DND-41 (cell line): ENCODE measurements at places on chromosomes 6 and 20.

DNA sequence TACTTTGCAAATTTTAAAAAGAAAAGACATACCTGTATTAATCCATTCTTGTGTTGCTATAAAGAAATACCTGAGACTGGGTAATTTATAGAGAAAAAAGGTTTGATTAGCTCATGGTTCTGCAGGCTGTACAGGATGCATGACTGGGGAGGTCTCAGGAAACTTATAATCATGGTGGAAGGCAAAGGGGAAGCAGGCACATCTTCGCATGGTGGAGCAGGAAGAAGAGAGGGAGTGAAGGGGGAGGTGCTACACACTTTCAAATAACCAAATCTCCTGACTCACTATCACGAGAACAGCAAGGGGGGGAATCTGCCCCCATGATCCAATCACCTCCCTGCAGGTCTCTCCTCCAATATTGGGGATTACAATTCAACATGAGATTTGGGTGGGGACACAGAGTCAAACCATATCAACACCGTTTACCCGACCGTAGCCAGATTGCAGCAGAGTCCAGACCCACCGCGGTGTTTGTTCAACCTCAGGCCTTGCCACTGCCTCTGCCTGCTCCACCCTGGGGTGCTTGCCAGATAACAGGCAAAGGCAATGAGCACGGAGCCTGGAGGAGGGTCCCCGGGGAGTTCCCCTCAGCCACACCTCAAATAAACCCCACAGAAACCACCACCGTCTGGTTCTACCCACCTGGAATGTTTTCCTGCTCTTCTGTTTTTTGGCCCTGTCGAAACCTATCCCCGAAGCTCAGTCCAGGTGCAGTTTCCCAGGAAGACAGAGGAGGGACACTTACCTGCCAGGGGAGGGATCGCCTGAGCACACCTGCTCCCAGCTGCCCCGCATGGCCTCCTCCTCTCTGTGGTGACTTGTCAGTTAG lies 142.2 kb upstream of the AFDN start:
- no peak for DNase-seq
- no peaks in the 10 kb centered on the region for H3K4me1 ChIP-seq
- no peak overlapping the region for H3K4me3 ChIP-seq

- no peaks in the 10 kb centered on the region for H3K4me1 ChIP-seq
- peaks cover 48% of the 10 kb centered on the region for H3K36me3 ChIP-seq
- no peak overlapping the region for H3K27ac ChIP-seq
- DNase-seq = no peak
- H3K27me3 ChIP-seq = no peaks in the 10 kb centered on the region
- no peak overlapping the region for H3K4me3 ChIP-seq
Observed at GRCh38 chr6:169671563-169671962, 30.3 kb downstream of the WDR27 start.

DNA sequence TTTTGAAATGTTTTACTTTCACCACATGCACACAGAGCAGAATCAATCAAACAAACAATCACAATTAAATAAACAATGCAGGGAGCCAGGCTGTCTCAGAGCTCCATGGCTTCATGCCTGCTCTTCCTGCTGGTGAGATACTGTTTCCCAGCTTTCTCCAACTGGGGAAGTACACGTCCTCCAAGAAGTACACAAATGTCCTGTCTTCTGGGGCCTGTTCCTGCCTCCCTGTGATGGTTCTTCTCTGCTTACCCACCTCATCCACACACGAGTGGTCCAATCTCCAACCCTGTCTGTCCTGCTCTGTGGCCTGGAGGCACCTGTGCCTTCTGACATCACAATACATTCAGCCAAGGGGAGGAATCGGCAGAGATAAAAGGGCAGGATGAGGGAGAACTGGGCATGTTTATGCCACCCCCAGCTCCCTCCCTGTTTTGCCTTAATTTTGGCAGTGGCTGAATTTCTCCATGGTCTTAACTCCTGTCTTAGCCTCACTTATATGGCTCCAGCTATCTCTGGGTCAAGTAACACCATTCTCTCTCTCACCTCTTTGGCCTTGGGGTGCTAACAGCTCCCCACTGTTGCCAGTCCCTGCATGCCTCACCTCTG lies 25.3 kb upstream of the TTPAL start:
- H3K4me3 ChIP-seq = no peak overlapping the region
- H3K4me1 ChIP-seq = no peaks in the 10 kb centered on the region
- H3K36me3 ChIP-seq = no peaks in the 10 kb centered on the region
- DNase-seq = no peak

- H3K27ac ChIP-seq = no peak within 1 kb of the TSS
- H3K36me3 ChIP-seq = no peaks in the 10 kb centered on the region
- no peak for DNase-seq
- no peaks in the 10 kb centered on the region for H3K4me1 ChIP-seq
Observed at GRCh38 chr6:46734867-46735719, at the start of gene PLA2G7. PLA2G7 (minus strand) TSS chr6:46735375; CDS start chr6:46722891, 12,484 bp downstream.

DNA sequence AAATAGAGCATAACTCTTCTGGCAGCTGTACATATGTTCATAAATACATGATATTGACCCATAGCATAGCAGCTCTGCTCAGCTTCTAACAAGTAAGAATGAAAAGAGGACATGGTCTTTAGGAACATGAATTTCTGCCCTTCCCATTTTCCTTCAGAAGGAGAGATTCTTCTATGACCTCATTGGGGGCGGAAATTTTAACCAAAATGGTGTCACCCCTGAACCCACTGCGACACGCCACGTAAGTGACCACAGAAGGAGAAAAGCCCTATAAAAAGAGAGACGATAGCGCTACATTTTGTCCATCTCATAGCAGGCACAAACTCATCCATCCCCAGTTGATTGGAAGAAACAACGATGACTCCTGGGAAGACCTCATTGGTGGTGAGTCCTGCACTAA lies at the start of gene IL17A:
Gene IL17A (plus strand): TSS at position 301 of the 400 bp plus-strand sequence. CDS start 57 bp downstream, at position 358.
- no peak within 1 kb of the TSS for H3K27ac ChIP-seq
- no peaks in the 10 kb centered on the region for H3K27me3 ChIP-seq
- no peak within 1 kb of the TSS for H3K4me3 ChIP-seq
- H3K36me3 ChIP-seq = no peaks in the 10 kb centered on the region
- H3K4me1 ChIP-seq = no peaks in the 10 kb centered on the region
- no peak for DNase-seq

DNA sequence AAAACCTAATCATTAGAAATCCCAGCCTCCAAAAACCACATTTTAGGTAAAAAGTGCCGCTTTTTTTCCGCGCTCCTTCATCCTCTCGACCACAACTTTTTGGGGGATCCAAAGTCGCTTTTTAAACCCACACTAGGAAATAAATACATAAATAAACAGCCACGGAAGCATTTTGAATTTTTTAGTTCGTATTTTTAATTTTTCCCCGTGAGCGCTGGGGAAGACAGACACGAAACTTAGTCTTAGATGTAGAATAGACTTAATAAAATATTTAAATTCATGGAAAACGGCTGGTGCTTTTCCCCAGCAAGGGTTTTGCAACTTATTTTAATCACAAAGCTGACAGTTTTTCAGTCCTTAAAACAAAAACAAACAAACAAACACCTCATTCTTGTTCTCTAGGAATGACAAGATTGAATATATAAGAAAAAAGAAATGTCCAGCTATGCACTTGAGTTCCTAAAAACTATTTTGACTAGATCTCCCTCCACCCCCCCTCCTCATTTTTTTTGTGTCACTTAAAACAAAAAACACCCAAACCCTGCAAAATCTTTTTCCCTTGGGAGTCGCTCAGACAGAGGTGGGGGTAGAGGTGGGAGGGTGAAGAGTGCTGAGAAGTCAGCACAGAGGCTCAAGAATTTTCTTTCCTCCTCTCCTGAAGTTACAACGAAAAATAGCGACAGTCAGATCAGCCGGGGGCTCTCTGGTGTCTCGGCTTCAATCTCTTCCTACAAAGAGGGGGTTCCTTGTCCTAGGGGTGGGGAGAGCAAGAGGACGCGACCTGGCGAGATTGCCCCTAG lies 43.4 kb upstream of the SUPT3H start:
- H3K27ac ChIP-seq = peak overlapping the region; percentile 87
- peaks cover 45% of the 10 kb centered on the region for H3K4me1 ChIP-seq
- no peak for DNase-seq
- peak overlapping the region; percentile 69 for H3K4me3 ChIP-seq

DNA sequence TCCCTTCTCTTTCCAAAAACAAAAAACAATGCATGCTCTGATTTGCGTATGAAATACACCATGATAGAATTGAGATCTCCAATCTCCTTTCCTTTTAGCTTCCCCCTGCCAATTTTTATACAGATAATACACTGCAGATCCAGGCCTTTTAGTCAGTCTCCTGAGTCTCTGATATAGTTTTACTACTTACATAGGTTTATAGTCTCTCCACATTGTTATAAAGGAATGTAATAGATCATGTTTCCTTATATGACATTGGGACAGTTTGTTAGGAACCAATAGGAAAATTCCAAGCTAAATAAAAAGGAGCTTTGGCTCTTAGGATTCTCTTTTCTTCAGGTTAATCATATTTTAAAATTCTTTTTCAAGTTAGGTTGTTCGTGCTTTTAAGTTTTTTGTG lies 36.5 kb downstream of the TBPL1 start:
- no peaks in the 10 kb centered on the region for H3K27me3 ChIP-seq
- H3K4me3 ChIP-seq = no peak overlapping the region
- no peak overlapping the region for H3K27ac ChIP-seq

DNA sequence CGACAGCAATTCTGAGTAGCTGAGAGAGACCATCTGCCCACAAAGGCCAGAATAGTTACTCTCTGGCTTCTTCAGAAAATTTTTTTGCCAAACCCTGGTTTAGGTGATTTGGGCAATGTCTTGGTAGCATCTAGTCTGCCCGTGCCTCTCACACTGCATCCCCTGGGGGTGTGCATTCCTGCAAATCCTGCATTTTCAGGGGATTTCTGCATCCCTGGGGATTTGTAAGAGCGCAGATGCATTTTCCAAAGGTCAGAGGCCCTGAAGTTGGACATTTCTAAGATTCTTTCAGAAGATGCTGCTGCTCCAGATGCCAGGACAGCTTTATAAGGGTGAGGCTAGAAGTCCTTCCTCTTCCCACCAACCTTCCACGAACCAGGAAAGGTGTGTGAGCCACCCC lies 4.0 kb downstream of the CST9 start:
- 0 out of 2 replicates have a peak, but pooled peaks cover 1% of the 10 kb centered on the region for H3K4me1 ChIP-seq
- H3K4me3 ChIP-seq = no peak overlapping the region
- DNase-seq = no peak
- peaks cover 49% of the 10 kb centered on the region for H3K27me3 ChIP-seq
- H3K36me3 ChIP-seq = no peaks in the 10 kb centered on the region

DNA sequence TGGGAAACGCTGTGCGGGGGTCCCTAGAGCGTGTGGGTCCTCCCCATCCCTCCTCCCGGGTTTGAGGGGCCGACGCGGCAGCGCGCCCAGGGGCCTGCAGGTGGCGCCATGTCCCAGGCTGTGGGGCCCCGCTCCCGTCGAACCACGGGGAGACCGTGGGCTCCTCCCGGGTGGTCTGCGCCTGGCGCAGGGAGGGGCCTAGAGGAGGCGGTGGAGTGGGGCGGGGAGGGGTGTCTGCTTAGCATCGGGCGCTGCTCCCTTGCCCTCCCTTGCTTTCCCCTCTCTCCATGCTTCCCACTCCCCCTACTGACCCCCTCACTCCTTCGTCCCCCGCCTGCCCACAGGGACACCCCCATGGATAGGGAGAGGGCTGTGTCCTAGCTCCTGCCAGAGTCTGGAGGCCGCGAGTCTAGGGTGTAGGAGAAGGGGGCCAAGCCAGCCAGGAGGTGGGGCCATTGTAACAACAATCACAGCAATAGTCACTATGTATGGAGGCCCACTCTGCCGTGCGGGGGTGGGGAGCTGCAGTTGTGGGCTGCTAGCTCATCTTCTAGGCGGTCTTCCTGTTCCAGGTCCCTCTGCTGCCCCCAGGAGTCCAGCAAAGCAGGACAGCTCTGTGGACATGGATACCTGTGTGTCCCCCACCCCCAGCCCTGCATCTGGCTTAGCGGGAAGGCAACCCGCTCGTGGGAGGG lies 51.7 kb downstream of the CHMP4B start:
- H3K4me1 ChIP-seq = peaks cover 7% of the 10 kb centered on the region
- no peak overlapping the region for H3K4me3 ChIP-seq
- H3K27me3 ChIP-seq = no peaks in the 10 kb centered on the region
- H3K36me3 ChIP-seq = no peaks in the 10 kb centered on the region
- DNase-seq = peak; percentile 65

DNA sequence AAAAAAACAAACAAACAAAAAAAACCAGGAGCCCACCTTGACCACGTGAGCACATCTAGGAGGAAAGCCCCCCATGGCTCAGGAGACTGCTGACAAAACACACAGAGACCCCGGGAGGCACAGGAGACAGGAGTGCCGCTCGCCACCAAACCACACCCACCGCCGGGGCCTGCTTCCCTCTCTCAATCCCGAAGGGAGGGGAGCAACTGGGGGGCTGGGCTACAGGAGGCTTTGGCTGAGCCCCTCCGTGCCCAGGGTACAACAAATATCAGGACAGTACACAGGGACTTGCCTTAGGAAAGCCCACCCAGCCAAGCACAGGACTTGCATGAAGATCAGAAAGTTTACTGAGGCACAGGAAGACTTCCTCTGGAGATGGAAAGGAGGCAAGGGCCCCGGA lies 102.5 kb downstream of the TAF4 start:
- H3K27ac ChIP-seq = no peak overlapping the region
- no peak for DNase-seq
- H3K4me1 ChIP-seq = no peaks in the 10 kb centered on the region
